Frontal cortex (tissue), 4 donors: ENCODE measurements at places on chromosomes 5 and 9.
A peak's percentile ranks its signal among the peaks of the same experiment; 100 is the strongest.

GRCh38 chr9:8221462-8221861 is 421.9 kb upstream of the DMAC1 start:
- DNase-seq = no peak

- peak; percentile 24 for DNase-seq
These were observed 116.9 kb upstream of the ARRDC3 start for GRCh38 chr5:91499943-91500531.

GRCh38 chr5:3199962-3200755 is 395.5 kb upstream of the IRX1 start:
- DNase-seq = no peak

DNA sequence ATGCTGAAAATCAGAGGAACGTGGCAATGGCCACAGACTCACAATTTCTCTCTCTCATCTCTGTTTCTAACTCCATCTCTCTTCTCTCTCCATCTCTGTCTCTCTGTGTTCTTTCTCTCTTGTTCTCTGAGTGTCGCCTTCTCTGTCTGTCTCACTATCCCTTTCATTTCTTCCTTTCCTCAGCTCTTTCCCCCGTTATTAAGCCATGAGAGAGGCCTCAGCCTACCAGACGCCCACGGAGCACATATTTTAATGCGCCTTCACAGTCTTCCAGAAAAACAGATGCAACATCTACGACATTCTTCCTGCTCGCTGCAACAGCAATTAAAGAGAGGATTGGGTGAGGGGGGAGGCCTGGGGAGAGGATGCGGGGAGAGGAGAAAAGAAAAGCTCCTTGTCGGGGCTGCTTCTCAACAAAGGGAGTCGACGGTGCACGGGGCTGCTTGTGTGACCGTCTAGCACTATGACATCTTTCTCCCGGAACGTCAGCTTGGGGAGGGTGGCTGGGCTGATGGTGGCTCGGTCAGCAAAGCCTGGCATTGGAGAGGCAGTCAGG is 37.7 kb upstream of the NEURL1B start:
- no peak for DNase-seq

DNA sequence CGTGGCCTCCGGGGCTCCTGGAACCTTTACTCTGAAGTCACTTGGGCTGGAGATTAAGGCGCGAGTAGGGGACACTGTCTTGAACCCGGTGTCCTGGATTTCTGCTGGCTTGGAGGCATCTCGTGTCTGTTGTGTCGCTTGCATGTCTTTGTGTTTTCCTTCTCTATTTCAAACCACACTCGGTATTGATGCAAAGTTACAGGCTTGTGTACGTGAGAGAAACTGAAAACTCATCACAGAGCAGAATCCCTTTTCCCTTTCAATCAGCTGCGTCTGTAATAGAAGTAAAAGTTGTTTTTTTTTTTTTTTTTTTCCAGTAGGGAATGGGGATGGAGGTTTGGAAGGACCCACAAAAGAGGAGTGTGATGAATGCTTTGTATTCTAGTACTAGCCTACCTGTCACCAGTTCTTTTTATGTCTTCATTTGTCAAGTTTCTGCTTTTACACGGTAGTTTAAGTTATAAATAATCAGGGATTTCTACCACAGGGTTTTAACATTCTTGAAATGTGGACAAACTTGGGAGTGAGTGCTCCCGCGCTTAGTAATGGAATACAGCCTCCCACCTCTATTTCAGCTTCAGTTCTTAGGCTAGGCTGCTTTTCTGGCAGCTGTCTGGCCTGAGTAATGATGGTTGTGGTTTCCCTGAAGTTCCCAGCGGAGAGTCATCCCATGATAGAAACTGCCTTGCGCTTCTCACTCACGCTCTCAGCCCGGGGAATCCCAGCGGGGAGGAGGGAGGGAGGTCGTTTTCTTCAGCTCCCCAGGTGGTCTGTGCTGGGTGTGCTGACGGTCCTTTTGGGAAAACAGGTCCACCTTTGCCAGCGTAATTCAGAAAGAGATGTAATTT is 763 bp downstream of the TJP2 start:
- DNase-seq = peak; percentile 45
